ENCODE measurements at places on chromosomes 7 and 10.

- DNase-seq, result no peak
Observed at GRCh38 chr10:14820010-14820774, 17.6 kb downstream of the CDNF start.

- no peak for DNase-seq
Observed at GRCh38 chr10:125175807-125176206, 15.4 kb upstream of the CTBP2 start.

- no peak for DNase-seq
Observed at GRCh38 chr10:86598151-86598550, 56.2 kb upstream of the OPN4 start.

DNA sequence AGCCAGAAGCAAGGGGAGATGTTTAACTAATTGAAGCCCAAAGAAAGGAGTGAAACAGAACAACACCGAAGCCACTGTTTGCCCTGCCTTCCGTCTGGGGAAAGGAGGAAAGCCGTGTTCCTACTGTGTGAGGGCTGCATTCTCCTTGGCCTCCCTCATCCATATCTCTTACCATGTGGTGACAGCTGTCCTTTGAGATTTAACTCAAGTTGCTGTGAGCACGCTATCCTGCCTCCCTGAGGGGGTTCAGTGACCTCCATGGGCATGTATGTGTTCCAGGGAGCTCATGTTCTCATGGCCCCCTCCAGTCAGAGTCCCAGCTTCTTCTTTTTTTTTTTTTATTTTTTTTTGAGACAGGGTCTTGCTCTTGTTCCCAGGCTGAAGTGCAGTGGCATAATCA lies 26.2 kb upstream of the CRHR2 start:
- no peak for DNase-seq

DNA sequence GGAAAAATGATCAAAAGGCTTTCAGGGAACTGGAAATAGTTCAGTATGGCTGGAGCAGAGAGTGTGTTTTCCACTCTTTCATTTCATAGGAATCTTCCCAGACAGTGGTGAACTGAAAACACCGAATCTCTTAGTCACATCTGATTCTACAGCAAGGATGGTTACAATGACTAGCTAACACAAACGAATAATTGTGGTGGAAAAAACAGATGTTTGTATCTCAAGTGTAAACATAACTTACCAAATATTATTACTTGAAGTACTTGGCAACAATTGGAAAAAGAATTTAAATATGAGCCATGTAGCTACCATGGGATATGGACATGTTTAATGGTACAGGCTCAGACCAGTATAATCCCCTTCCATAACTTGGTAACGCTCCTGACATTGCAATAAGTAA lies 21.1 kb upstream of the BPGM start:
- DNase-seq, result no peak

GRCh38 chr10:48207853-48208252 lies 66.6 kb downstream of the FRMPD2 start:
- no peak for DNase-seq

GRCh38 chr10:21399392-21400035 lies 126.0 kb downstream of the SKIDA1 start:
- no peak for DNase-seq

DNA sequence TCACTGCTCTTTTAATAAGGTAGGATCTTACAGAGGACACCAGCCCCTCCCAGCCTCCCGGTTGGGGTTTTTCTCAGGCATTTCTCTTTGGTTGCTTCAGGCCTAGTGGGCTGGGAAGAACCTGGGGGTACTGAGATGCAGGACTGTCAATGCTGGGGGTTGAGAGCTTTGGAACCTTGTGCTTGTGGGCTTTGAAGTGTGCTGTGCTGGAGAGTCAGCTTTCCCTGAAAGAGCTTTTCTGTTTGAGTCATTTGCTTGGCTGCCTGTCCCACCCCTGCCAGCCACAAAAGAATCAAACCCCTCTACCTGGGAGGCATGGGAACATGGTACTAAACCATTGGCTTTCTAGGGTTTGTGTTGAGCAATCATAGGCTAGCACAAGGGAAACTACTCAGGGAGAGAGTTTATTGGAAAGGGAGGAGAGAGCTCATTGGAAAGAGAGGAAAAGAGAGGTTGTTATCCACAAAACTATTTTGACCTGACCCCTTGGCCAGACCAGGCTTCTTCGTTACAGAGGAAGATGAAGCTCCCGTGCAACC lies 1.4 kb downstream of the SCD start:
- DNase-seq, result no peak

GRCh38 chr7:151246102-151246850 lies 2.2 kb downstream of the SMARCD3 start:
- DNase-seq, result peak; percentile 45

- peak; percentile 39 for DNase-seq
Observed at GRCh38 chr7:113113912-113114311, 4.4 kb downstream of the SMIM30 start.

- peak; percentile 63 for DNase-seq
Observed at GRCh38 chr10:11869219-11869618, 46.1 kb downstream of the PROSER2 start.

- no peak for DNase-seq
Observed at GRCh38 chr10:132354356-132355094, 22.5 kb downstream of the LRRC27 start.

GRCh38 chr7:6730343-6730633 lies 23.5 kb upstream of the ZNF12 start:
- DNase-seq, result peak; percentile 50

GRCh38 chr10:110847374-110847773 lies 24.4 kb upstream of the PDCD4 start:
- no peak for DNase-seq

- DNase-seq, result no peak
Observed at GRCh38 chr10:78301481-78301880, 267.8 kb downstream of the RPS24 start.

DNA sequence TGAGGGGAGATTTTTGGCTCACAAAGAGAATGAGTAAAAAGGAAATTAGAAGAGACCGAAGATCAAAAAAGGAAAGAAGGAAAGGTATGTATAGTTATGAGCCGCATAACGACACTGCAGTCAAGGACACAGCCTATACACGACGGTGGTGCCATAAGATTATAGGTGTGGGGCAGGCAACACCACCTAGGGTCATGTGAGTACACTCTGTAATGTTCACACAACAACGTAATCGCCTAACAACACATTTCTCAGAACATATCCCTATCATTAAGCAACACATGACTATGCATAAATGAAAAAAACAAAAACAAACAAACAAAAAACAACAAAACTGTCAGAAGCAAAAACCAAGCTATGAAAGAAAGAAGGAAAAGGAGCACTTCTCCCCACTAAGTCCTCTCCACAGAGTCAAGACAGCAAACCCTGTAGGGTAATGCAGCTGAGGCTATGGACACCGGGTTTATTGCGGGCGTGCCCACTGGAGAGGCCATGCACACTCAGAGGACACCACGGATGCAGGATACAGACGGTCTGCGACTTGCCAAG lies 45.1 kb downstream of the PIP4K2A start:
- no peak for DNase-seq

DNA sequence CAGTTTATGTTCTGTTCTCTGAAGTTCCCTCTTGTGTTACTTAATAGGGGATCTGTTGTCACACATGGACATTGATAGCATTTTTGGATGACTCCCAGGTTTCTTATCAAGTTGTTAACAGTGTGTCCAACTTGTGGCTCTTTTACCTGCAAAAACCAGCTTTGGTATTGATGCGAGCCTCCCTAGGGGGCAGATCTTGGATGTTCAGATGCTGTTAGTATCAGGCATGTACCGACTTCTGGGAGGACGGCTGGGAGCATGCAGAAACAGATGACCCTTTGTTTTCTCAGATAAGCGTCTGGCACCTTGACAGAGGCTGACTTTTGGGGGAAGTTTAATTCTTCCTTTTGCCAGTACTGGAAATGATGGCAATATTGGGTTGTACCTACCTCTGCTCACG lies 2.2 kb downstream of the PLPP4 start:
- DNase-seq, result no peak

GRCh38 chr10:132335189-132336063 lies 3.4 kb downstream of the LRRC27 start:
- DNase-seq, result peak; percentile 20

DNA sequence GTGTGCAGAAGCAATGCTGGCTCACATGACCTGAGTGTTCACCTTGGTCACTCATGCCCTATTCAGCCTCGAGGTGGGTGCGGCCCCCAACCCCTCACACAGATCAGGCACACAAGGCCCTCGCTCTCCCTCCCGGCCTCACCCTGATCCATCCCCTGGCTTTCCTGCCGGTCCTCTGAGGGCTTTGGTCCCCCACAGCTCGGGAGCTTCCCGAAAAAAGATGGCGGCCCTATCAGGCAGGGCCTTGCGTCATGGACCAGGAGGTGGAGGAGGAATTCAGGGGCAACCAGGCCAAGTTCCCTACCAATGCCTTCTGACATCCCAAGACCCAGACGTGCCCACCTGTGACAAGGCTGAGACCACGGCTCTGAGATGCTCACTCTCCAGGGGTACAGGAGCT lies 43.7 kb upstream of the DNAAF5 start:
- no peak for DNase-seq

- no peak for DNase-seq
Observed at GRCh38 chr10:61974601-61975390, 73.3 kb downstream of the ARID5B start.

- DNase-seq, result peak; percentile 30
Observed at GRCh38 chr7:3980300-3980643, 679.2 kb downstream of the SDK1 start.

All from GM23338 (cell line).